ENCODE measurements at places on chromosomes 3 and 15. TPM values are rescaled to one million over a fixed set of nuclear protein-coding genes. Genes with fewer than 3 reads are reported as not detected.
A peak's percentile ranks its signal among the peaks of the same experiment; 100 is the strongest.

- DNase-seq = no peak
Measured at GRCh38 chr3:188229177-188229576, 75.2 kb downstream of the LPP start.

DNA sequence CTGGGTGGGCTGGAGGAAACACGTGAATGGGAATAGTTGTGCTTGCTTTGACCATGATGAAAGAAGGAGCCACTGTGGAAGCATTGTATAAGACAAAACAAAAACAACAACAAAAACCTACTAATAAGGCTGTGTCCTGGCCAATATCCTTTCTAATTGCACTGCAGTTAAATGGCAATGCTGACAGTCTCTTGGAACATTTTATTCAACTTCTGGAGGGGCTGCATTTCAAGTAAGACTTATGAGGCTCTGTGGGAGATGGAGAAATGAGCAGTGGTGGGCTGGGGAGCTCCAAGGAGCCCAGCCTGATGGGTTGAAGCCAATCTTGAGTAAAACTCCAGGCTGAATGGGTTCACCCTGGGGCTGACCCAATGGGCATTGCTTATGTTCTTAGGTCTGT, 99.8 kb upstream of the ROPN1 start:
- DNase-seq = no peak

DNA sequence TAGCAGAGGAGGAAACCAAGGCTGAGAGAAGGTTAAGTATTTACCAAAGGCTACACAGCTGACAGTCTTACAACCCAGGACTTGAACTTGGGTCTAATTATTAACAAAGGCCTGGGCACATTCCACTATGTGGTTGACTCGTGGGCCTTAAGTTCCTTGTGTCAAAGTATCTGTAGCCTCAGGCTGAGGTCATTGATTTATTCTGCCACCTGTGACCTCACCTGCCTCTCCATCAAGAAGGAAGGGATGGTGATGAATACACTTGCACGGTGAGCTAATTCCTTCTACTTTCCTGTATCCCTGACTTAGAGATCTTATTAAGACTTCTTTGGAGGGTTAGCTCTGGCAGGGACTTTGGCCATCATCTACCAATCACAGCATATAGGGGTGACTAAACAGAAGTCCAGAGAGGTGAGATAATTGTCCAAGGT, 19.9 kb upstream of the LRRC58 start:
- DNase-seq = no peak

DNA sequence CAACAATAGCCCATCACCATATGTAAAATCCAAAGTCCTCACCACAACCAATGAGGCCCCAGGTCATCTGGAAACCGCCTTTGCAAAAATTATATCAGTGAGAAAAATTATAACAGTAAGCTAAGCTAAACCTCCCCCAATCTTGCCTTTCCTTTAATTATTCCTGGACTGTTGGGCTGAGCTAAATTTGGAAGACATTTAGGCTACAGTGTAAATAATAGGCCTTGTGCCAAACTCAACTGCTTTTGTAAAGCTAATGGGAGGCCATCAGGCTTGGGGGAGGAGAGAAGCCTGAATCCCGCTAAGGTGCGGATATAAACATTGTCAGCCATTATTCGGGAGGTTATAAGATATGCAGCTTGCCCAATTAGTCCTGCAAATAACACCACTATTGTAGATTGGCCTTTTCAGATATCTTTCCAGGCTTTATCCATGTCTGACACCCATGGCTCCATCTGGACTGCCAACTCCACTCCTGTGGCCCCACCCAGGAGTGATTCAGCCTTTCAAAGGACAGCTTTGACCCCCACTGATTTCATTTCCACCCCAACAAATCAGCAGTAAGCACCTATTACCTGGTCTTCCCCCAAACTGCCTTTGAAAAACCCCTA, 53.0 kb upstream of the CA12 start:
- DNase-seq = no peak

DNA sequence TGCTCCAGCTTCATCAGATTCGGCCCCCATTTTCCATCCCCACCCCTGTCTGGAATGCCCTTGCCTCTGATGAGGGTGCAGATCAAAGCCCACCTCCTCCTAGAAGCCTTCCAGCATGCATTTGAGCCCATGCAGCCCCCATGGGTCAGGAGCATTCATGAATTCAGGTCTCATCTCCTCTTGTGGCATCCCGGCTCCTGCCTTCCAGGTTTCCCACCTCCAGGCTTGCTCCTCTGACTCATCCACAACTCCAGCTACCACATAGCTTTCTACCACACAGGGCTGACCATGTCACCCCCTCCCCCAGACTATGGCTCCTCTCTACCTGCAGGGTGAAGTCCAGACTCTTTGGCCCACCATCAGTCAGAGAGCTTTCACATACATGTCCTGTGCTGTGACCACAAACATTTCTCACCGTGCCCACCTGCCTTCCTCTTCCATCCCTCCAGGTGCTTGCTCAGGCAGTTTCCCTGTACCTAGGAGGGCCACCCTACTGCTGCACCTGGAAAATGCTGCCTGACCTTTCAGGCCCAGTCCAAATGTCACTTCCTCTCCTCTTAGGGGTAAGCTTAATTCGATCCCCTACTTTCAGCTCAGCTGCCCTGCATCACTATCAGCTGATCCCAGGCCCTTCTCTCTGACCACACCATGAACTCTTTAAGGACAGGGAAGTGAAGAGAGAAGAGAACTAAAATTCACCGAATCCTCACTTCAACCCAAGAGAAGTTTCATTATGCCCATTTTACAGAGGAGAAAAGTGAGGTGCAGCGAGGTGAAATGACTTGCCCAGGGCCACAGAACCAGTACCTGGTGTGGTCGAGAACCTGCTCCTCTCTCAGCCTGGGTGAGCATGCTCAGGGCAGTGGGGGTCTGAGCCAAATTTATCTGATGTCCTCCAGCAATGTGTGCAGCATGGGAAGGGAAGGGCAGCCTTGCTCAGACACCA, 13.7 kb upstream of the FGD5 start:
- DNase-seq = no peak

- DNase-seq = no peak
Measured at GRCh38 chr15:48306639-48307038, 24.6 kb upstream of the DUT start.

GRCh38 chr3:142053835-142054234, 95.5 kb downstream of the TFDP2 start:
- no peak for DNase-seq

DNA sequence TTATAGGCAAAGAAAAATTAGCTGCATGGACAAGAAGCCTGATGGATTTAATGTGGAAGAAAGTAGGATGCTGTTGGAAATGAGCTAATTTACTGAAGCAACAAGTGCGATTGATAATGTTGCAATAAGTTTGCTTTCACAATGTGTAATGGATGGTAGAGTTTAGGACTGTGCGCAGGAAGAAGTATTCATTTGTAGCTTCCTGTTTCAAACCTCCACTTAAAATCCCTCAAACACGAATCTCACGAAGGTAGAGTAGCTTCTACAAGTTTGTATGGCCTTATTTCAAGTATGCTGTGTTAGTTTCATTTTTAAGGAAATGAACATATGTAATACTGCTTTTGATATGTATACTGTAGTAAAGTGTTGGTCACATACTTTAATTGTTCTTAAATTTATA, 42.3 kb downstream of the KCNH8 start:
- DNase-seq = no peak

DNA sequence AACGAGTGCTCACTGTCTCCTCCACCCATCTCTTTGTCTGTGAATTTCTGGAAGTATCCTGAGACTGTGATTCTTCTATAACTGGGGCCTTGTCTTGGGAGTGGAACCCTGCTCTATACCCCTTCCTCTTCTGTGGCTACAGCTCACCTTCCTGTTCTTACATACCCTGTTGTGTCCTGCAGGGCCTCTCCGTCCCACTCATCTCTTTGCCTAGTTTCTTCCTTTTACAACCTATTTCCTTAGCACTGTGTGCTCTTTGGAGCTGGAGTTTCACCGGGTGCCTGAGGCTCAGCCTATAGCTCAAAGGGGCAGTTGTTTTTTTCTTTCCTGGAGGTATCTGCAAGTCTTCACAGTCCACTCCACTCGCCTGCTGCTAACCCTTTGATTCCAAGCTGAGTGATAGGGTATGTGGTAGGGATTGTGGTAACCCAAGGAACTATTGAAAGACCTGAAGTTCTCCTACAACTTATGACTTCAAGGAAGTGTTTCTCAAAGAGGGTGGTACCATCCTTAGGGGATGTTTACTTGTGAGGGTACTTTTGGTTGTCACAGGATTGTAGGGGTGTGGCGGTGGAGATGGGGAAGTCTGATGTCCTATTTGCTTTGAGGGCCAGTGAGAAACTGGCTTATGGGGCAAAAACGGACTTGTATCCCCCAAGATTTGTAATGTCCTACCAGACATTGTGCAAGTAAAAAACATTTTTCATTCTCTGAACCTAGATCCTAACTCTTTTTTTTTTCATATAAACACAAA, 66.6 kb upstream of the ARL8B start:
- no peak for DNase-seq

GRCh38 chr15:59364248-59364647, 8.4 kb downstream of the MYO1E start:
- no peak for DNase-seq

GRCh38 chr3:46368569-46368968, 2.2 kb upstream of the CCR5 start:
- DNase-seq = peak; percentile 64

- DNase-seq = no peak
Measured at GRCh38 chr3:61015859-61016258, 235.4 kb downstream of the FHIT start.

- no peak for DNase-seq
Measured at GRCh38 chr3:171327441-171328174, 132.6 kb downstream of the TNIK start.

DNA sequence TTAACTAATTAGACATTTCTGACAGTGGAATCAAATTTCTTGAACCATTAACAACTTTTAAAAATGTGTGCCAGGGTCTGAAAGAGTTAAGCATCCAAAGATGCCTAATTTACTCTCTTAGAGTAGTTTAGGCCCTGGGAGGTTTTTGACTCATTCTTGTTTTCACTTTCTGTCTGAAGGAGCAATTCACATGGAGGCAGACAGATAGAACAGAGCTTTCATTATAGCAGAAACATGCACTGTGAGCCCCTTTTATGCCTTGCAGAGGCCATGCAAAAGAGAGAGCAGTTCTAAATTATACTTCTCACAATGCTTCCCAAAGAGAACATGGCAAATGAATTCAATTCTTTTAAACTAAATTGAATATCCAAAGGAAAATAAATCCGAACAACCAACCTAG, 554.8 kb downstream of the MFSD1 start:
- no peak for DNase-seq

GRCh38 chr3:73030073-73030597, 31.3 kb upstream of the EBLN2 start:
- no peak for DNase-seq

- DNase-seq = no peak
Measured at GRCh38 chr15:34759347-34759746, 4.5 kb upstream of the GJD2 start.

DNA sequence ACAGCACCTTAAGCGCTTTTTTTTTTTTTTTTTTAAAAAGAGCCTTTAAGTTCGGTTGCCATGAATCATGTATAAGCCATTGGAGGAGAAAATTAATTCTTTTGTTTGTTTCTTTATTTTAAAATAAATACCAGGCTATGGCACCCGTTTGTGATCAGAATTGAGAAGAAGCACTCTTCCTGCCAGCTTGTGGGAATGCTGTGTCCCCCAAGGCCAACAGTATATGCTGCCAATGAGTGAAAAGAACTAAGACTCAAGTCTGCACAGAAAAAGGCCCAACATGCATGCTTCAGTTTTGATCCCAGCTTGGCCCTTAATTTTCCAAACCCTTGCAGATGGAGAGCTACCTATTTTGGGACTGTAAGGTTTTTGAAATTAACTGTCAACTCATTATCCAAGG, 90.5 kb downstream of the LRRC3B start:
- DNase-seq = no peak

DNA sequence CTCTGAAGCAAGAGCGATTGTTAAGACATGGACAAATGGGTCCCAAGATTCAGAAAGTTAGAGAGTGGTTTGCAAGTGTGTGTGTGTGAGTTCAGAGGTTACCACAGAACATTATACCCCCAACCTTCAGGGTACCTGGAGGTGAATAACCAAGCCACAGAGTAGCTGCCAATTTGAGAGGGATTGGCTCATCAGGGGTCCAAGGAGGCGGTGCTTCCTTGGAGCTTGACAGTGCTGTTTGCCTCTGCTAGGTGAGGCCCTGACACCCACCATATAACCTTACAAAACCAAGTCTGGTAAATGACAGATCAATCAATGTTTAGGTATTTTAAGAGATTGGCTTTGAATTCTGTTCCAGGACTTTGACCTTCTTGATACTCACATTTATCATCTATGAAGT, 35.7 kb downstream of the LRTM1 start:
- no peak for DNase-seq

DNA sequence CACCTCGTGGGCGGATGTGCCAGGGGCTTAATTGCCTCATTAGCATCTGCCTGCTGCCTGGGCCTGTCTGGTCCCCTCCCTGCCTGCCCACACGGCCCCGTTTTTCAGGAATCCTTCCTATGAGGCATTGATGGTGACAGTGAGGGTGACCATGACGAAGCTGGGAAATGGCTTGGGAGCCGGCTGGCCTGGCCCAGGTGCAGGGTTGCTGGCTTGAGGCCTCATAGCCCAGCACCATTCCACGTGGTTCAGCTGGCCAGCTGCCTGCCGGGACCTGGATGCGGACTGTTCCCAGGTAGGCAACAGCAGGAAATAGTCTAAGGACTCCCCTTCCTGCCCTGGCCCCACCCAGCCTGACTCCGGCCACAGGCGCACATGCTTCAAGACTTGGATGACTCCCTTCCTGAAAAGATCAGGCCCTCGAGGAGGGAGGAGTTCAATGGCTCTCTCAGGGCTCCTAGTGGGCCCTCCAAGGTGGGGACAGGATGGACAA, 8.9 kb upstream of the DUSP7 start:
- peak; percentile 46 for DNase-seq

The TPRG1 gene
- total RNA-seq = 2.7 TPM

The IGF2BP2 gene
- 48.1 TPM for total RNA-seq

The ZNF80 gene
- not detected for total RNA-seq

The ITIH1 gene
- not detected for total RNA-seq

The MKRN2OS gene
- total RNA-seq = 6.9 TPM

The MB21D2 gene
- total RNA-seq = 2.8 TPM

The PYGO1 gene
- 2.5 TPM for total RNA-seq

The ZBBX gene
- not detected for total RNA-seq

The ALDH1A3 gene
- total RNA-seq = 3.9 TPM

The GOLGA6L7 gene
- not detected for total RNA-seq

Measured in left colon (tissue), 2 donors.